ENCODE measurements at places on chromosomes 3 and 15.

GRCh38 chr3:13308380-13308801 is 111.7 kb downstream of the NUP210 start:
- DNase-seq: peak; percentile 41

DNA sequence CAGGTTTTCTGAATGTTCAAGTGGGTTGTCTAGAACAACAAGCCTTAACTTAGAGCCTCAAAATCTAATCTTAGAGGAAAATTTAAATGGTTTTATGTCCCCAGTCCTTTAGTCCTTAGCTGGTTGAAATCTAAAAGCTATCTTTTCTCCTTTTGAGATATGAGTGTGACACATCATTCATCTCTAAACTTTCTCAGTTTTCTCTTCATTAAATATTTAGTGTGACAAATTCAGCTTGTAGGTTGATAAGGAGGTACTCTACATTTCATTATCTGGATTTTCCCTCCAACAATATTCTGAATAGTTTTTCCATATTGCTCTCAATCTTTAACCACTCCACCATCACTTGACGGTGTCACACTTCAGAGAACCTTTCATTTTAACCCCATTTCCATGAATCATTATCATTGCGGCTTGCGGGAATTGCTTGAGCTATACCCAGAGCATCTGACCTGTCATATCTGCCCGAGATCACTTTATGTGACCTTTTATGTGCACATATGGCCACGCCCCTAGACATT is 16.1 kb upstream of the ATP8B4 start:
- DNase-seq: no peak

DNA sequence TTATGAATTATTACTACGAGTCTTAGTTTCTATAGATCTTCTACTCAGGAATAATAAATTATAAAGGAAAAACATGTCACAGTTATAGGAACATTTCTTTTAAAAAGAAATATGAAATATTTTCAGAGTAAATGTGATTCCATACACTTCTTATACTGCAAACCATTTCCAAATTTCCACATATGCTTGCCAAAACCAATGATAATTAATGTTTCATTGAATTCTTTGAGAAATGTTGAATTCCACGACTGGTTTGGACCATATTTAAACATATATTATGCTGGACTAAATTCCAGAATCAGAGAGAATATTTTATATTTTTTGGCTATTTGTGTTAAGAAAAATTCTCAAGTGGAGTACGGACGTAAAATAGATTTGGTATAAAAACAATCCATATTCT is 144.6 kb downstream of the EPHA3 start:
- DNase-seq: no peak

DNA sequence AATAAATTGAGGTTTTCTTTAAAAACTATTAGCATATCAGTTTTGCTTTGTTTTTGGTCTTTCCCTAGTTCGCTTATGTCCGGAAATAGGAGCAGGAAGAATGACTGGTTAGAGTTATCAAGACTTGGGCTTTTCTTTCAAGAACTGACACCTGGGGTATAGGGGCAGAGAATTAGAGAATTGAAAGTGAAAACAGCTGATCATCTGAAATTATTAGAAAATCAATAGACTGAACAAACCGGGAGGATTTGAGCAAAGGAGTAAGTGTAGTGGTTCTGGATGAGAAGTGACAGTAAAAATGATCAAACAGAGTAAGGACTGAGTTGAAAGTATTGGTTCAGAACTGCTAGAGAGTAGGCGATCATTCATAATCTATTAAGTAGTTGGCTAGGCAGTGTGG is 6.0 kb downstream of the MINDY2 start:
- no peak for DNase-seq

- DNase-seq: no peak
Observed at GRCh38 chr3:46369675-46370132, 1.0 kb upstream of the CCR5 start.

GRCh38 chr3:30131191-30131590 is 475.2 kb upstream of the TGFBR2 start:
- DNase-seq: no peak

- no peak for DNase-seq
Observed at GRCh38 chr15:98233873-98234272, 273.4 kb downstream of the ARRDC4 start.

DNA sequence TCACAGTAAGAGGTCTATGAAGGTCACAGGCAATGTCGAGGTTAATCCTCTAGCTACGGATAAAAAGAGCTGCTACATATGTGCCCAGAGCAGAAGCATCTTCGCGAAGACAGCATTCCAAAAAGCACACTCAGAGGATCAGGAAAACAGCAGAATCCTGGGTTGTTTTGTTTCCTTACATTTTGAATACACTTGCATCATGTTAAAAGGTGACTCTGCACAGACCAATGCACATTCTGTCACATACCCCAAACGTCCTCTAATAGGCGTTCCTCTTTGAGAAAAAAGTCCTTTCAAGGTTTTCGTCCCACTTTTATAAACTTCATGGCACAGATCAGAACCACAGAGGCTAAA is 52.7 kb downstream of the VGLL4 start:
- DNase-seq: no peak

DNA sequence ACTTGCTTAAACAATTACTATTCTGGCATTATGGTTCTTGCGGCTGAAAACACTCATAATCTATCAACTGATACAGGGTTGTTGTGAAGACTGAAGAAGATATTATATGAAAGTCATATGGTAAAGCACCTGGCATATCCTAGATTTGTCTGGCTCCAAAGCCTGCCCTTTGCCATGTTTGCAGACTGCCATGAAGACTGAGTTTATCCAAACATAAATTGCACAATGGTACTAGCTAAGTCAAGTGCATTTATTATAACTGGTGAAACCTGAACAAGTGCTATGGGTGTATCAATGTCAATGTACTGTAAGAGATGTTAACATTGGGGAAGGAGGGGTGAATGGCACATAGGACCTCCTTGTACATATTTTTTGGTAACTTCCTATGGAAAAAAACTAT is 87.4 kb upstream of the MEX3B start:
- no peak for DNase-seq

- DNase-seq: no peak
Observed at GRCh38 chr15:63531586-63531985, 27.2 kb downstream of the USP3 start.

DNA sequence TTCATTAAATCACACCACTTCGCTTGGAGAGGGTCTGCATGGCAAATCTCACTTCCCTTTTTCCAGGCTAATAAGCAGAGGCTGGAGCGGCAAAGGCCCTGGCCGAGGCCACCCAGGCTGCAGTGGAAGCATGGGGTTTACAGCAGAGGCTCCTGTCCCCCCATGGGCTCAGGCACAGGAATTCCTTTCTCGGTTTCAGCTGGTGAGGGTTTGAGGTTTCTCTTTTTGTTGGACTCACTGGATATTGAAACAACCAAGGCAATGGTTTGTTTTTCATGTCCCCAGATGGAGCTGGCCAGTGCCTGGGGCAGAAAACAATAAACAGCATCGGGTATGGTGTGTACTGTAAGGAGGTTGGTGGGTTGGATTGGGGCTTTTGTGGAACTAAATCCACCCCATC is 175.6 kb upstream of the RASGRP1 start:
- no peak for DNase-seq

GRCh38 chr3:191631496-191631895 is 170.5 kb downstream of the PYDC2 start:
- no peak for DNase-seq

DNA sequence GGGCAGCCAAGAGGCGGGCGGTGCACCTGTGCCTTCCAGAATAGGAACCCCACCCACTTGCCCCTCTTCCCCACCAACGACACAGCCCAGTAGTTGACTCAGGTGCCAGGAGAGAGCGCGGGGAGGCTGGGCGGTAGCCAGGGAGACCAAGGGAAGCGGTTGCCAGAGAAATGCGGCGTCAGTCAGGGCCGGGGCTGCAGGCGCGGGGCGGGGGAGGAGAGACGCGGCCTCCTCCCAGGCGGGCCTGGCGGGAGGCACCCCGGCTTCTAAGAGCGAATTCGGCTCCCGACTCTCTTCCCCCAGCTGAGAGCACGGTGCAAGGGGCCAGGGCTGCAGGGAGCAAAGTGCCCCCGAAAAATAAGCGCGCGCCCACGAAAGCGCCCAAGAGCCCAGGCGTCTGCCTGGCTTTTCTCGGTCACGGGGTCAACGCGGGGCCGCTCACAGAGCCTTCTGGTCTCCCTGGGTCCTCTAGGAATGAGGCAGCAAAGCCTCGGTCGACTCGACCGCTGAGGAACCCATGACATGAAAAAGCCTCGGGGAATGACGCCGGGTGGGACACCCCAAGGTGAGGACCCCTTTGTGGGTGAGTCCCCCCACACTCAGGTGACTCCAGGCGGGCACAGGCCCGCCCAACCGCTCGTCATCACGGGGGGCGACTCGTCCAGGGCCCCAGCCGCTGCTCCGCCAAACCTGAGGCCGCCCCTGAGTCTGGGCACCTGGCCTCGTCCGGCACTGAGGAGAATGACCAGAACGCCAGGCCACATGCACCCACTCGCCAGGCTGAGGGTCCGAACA is 716 bp downstream of the CPEB1 start:
- no peak for DNase-seq

DNA sequence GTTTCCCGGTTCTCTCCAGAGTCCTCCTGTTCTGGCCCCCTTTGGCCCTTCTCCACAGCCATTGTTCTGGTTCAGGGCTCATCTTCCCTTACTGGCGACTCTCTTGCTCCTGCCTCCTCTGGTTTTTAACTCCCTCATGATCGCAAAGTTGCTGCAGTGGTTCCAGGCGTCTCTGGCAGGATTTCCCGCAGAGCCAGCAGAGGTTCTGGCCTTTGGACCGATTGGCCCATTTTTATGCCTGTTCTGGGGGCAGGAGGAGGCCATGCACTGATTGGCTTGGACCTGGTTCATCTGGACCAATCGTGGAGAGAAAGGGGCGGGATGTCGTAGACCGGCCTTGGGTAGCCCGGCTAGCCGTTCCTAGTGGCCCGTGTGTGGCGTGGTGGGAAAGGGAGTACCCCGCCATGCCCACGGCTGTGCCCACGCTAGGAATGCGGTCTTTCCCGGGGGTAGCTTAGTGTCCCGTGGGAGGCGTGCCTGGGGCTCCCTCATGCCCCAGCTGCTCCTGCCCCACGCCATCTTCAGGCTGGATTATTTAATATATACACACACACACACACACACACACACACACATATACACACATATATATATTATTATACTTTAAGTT is 113.4 kb downstream of the FBLN2 start:
- DNase-seq: no peak

- DNase-seq: no peak
Observed at GRCh38 chr15:101062471-101063171, 143.5 kb downstream of the LRRK1 start.

GRCh38 chr3:138213398-138214085 is 26.4 kb downstream of the ARMC8 start:
- no peak for DNase-seq

GRCh38 chr3:115160295-115160694 is 13.2 kb upstream of the ZBTB20 start:
- no peak for DNase-seq

DNA sequence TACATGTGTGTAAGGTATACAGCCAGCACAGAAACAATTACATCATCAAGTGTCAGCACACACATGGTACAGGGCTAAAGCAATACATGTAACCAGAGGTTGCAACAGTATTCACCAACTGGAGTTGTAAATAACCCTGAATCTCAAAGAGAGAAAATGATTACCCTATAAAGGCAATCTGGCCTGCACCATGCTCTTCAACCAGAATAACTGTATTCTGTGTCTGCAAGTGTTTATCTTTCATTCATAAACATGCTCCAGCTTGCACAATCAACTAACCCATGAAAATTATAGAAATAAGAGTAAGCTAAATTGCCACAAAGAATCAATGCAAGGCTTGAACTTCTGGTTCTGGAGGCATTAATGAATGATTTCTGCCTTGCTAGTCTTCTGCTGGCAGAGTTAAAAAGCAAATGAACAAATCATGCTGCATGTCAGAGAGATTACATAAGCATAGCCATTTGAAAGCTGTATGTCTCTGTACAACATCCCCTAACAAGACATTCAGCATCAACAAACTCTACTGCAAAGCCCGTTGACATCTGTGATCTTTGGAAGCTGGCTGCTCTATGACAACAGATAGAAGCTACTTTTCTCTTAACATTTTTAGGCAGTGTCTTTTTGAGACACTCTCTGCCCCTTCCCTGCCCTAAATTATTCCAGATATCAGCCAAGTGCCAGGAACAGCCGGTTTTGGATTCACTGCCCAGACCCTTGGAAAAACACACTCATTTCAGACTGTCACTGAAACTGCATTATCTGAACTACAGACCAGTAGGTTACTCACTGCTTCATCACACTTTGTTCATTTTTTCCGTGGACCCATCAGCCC is 871.0 kb downstream of the OTOL1 start:
- DNase-seq: no peak

DNA sequence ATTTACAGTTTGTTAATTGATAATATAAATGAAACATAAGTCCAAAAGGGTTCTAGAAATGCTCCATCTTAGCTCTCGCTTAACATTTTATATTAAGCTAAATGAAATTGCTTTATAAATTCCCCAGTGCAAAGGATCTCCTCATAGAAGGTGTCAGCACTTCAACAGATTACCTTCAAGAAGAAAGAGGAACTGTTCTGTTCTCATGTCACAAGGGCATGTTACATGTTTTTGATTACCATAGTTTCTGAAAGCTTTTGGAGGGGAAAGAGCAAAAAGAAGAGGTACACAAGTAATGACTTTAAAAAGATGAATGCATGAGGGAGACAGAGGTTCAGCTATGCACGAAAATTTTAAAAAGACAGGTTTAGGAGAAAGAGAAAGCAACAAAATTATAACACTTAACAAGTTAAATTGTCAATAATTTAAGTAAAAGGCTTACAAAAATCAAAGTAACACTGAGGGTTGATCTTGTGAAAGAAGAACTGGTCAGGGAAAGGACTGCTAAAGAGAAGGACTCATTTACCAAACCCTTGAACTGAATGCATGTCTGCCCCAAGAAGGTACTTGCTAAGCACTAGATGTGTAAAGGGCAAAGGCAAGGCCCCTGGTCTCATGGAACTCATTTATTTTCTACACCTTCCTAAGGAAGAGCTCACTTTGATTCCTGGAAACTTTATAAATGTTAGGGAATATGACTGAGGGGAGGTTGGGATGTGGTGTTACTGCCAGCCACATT is 45.1 kb downstream of the CCDC191 start:
- no peak for DNase-seq

DNA sequence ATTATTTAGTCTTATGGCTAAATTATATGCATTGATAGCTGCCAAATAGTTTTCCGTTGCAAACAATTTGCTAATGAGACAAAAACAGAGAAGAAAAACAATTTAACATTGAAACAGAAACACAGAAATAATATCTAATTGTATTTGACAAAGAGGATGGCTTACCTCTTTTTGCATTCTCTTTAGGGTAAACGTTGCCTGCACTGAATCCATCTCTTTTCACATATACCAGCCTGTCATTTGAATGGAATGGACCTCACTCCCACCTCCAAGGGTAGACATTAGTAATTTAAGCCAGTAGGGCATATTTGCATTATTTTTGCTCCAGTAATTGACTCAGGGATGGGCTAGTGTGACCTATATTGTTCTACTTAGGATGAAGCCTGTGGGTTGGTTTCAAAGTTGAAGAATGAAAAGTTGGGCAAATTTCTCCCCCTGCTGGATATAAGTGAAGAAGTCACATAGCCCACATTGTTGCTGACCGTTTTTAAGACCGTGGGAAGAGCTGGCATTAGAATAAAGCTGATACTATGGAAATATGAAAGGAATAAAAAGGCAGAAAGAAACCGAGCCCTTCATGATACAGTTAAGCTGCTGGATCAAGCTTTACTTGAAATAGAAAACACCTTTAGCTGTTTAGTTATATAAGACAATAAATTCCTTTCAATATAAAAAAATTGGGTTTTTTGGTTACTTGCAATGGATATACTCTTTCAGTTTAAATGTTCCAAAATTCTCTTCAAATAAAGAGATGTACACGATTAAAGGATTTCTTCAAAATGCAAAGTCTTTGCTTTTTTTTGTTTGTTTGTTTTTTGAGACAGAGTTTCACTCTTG is 26.9 kb downstream of the PIERCE2 start:
- peak; percentile 42 for DNase-seq

- DNase-seq: no peak
Observed at GRCh38 chr3:55692957-55693558, 206.0 kb upstream of the WNT5A start.
